ENCODE measurements at places on chromosomes 16 and 17.

DNA sequence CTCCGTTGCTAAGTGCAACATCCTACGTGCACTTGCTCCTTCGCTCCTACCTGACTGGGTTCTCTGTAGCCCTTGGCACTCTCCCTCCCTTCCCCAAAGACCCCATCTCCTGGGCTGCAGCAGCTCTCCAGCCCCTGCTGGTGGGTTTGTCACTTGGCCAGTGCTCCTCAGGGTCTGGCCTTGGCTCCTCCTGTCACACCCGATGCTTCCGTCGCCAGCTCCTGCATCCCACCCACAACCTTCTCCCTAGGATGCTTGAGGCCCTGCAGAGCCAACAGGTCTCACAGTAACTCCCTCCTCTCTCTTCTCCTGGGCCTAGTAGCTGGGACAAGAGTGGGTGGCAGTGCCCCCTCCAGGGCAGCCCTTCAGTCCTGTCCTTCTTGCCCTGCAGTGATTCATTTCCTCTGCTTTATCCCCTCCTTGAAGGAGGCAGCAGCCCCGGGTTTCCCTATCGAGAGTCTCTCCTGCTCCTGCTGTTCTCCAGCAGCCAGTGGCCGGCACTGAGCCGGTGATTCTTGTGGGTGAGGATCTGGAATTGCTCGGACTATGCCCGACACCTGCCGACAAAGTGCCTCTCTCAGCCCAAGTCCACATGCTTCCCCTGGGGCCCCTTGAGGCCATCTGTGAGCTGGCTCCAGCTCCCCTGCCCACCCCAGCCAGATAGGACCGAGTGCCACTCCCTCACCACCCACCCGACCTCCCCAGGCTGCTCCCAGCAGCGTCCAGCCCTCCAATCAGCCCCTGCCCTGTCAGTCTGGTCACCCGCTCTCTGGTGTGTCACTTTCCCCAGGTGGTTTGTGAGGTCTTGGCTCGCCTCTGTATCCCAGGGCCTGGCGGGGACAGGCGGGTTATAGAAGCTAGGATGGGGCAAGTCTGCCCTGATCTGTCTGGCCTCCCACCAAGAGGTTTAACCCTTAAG, 3.8 kb downstream of the LITAFD start:
- no peak for DNase-seq

GRCh38 chr17:79702034-79702433, 28.7 kb upstream of the ENPP7 start:
- no peak for DNase-seq

DNA sequence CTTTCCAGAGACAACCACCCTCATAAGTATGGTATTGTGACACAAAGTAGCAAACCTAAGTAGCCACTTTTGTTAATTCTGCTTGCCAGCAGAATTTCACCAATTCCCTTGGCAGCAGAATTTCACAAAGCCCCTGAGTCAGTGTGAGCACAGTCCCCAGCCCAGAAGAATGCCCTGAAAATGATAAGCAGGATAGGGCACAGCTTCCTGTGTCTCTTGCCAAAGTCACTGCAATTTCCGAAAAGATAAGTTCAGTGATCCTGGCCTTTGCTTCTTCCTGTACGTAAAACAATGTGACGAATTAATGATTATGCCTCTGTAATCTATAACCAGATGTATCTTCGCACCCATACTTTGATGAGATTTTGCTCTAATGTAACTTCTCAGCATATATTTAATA, 16.0 kb upstream of the WIPF2 start:
- DNase-seq: no peak

DNA sequence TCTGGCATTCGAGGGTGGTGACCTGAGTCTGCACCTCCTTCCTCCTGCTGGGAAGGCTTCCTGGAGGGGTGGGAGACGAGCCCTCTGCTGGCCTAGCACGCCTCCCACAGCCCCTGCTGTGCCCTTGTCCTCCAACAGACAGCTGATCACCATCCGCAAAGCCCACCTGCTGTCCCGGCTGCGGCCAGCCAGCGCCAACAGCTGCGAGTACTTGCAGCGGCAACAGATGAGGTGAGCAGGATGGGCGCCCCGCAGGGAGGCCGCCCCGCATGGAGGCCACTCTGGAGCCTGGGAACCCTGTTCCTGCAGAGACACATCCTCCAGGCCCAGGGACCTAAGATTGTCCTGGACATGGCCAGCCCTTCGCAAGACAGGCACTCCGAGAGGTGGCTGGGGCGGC, 21.6 kb downstream of the UBALD1 start:
- DNase-seq: no peak

DNA sequence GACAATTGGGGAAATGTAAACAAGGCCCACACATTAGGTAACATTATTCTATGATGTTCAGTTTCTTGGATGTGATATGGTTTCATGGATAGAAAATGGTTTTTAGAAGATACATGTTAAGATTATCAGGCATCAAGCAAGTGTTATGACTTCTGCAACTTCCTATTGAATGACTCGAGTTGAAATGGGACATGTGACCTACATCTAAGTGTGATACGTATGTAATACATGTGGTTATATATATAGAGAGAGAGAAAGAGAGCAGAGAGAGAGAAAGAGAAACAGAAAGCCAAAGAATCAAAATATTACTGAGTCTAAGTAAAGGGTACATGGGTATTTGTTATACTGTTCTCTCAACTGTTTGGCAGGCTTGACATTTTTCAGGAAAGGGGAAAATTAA, 1.7 kb downstream of the TMEM170A start:
- no peak for DNase-seq

- DNase-seq: no peak
These were observed 506 bp downstream of the CAMKK1 start for GRCh38 chr17:3892095-3892998.

GRCh38 chr17:77391668-77392375, 251.1 kb downstream of the SEC14L1 start:
- no peak for DNase-seq

DNA sequence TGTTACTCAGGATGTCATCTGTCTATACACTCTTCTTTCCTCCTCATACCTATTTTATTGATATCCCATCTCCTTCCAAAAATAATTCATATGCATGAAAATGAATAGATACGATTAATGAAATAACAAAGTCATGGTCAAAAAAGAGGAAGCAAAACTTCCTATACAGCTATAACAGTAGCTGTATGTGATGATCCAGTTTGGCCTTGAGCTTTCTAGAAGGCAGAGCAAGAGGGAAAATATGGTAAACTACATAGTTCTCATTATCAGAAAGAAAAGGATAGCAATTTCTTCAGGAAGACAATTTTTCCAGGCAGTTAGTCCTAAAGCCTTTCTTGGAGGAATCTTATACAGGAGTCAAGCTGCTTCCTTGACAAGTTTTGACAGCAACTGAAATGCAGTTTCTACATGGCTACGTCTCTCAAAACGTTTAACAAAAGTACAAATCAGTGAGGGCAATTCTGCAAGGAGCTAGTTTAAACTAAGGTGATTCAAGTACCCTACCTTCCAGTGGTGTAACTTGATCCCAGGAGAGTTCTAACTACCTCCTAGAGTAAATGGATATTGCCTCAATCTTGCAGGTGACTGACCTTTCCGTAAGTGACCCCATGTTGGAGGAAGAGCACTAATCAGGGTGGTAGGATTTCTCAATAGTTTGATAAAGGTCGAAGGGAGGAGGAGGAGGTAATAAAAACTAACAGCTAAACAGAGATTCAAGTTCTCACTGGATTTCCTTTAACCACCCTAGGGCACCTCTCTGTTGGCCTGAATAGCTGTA, 1.0 kb downstream of the SPAG5 start:
- DNase-seq: no peak

DNA sequence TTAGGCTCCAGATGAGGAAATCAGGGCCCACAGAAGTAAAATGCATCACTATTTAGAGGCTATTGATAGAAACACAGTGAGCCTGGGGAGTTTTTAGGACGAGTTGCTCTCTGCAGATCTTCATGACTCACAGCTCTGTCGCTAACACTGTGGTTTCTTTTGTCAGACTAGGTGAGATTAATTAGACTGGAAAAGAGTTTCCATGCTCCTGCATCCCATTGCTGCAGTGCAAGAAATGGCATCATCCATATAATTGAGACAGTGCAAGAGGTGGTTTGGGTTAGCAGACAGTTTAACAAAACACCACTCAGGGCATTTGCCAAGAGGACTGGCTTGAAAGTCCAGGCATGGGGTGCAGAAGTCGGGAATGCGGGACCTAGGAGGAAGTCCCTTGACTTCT, 198.8 kb upstream of the CACNG5 start:
- DNase-seq: no peak

DNA sequence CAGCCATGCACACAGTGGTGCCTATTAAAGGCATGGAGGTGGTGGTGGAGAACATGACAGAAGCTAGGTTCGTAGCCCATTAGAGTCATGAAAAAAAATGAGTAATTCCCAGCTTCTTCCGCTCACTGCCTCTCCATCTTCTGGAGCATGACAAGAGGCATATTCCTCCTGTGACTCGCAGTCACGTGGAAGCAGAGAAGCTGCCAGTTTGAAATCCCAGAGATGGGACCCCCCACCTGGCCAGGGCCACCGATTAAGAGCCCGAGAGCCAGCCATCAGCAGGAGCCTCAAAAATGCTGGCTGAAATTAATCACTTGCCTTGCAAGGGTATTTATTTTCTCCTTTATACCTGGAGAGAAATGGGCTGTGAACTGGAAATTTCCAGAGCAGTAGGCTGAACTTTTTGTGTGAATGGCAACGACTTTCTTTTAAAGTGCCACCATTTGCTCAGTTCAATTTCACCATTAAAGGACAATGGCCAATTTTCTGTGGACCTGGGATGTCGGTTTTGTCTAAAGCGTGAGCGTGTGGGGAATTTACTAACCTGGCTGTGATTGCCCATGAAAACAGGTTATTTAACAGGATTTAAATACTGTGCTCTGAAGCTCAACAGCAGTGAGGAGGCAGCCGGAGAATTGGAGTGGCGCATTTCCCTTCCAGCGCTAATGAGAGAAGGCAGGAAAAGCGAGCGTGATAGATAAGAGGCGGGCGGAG, 189.7 kb upstream of the SDK2 start:
- no peak for DNase-seq

GRCh38 chr16:23359092-23359760, 57.1 kb downstream of the SCNN1B start:
- DNase-seq: no peak

DNA sequence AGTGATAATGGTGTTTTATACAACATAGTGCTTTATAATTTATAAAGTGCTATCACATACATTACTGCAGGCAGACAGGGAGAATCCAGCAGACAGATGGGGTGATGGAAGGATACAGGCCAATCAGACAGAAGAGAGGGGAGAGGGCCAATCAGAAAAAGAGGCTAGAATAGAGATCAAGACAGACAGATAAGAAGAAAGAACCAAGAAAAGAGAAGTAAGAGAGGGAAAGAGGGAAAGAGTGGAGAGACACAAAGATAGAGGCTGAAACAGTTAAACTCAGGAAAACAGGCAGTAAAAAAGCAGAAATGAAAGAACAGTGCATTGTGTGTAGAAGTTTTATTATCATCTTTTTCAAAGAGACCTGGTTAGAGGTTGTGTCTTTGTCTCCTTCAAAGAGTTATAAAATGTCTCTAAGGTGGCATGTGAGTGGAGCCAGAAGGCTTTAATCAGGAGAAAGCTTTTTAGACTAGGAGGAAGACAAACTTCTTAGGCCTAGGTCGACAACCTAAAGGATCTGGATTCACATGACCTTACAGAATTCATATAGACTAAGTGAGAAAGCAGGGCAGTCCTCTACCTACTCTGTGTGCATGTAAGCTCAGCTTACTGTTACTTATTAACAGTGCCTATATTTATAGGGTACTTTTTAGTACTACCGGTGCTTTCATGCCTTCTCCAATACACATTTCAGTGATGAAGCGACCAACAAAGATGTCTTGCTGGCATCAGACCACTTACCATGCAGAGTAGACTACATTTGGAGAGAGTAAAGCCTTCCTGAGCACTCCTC, 8.3 kb upstream of the CHD3 start:
- no peak for DNase-seq

- no peak for DNase-seq
These were observed 9.5 kb downstream of the BCAR1 start for GRCh38 chr16:75241955-75242354.

- no peak for DNase-seq
These were observed 708 bp upstream of the CPPED1 start for GRCh38 chr16:12804395-12804794.

GRCh38 chr17:19304209-19304608, 58.3 kb downstream of the B9D1 start:
- no peak for DNase-seq

DNA sequence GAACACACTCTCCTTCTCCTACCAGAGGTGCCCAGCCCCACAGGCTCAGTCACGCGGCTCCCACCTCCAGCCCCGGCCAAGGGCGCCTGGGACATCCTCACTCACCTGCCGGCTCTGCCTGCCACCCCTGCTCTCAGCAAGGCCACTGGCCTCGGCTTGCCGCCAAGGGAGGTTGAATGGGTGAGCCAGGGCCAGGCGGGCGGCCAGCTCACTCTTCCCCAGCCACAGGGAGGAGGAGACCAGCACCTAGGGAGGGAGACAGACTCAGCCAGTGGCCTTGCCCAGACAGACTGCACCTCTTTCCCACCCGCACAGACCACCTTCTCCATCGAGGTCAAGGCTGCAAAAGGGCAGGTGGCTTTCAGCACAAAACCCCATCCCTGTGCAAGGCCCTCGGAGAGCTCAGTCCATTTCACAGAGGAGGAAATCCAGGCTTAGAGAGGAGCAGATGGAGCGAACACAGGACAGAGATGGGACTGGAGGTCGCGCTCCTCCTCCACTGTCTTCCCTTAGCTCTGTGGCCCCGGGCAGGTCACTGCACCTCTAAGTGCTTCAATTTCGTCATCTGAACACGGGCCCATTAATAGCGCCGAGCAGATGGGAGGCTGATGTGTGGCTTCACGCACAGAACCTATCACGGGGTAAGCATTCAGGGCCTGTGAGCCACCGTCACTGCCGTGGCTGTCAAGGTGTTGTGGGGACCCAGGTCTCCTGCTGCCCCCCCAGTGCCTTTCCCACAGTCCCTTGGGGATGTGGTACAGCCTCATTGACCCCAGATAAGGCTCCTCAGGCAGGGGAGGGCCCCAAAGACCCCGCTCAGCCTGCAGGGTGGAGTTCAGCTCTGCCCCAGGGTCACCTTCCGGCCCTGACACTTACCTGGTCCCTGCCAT, 56.1 kb downstream of the RMI2 start:
- DNase-seq: no peak

All from cerebellar nuclear complex (tissue), 1 donor.